ENCODE measurements at places on chromosomes 5 and 9.

- no peak for DNase-seq
Measured at GRCh38 chr5:167759057-167759821, 532.2 kb upstream of the WWC1 start.

DNA sequence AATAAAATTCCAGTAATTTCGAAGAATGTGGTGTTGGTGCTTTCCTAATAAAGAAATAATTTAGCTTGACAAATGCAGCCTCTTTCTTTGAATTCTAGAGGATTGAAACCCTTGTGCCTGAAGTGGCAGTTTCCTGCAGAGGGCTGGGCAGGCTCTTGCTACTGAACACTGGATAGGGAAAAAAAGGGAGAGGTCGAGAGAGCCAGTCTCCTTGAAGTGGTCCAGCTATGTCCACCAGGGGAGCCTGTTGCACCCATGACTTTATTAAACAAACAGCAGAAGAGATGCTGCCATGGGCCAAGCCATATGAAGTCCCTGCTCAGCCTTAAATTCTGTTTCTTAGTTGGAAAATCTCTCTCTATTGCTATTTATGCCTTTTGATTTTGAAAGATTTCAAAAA is 178.4 kb downstream of the SMARCA2 start:
- DNase-seq = no peak

DNA sequence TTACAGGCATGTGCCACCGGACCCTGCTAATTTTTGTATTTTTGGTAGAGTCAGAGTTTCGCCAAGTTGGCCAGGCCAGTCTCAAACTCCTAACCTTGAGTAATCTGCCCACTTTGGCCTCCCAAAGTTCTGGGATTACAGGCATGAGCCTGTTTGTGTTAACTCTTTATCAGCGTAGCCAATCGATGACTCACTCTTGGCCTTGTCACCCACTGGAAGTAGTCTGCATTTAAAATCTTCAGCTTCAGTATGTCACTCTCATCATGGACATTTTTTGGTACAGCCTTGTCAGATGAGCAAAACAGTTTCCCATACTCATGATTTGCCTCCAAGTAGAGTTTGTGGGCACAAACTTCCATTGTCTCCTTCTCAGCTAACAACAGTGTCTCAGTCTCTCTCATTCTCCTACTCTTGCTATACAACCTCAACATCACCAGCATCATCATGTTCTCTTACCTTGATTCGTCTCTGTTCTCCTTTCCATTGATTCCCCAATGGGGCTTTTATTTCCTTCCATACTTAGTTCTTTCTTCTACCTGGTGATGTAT is 22.5 kb downstream of the MUSK start:
- no peak for DNase-seq

GRCh38 chr9:89719202-89719601 is 114.4 kb downstream of the GADD45G start:
- no peak for DNase-seq

- DNase-seq = no peak
Measured at GRCh38 chr9:34573599-34574325, 15.8 kb downstream of the CNTFR start.

- no peak for DNase-seq
Measured at GRCh38 chr5:178502401-178503100, 87.6 kb downstream of the COL23A1 start.

- DNase-seq = no peak
Measured at GRCh38 chr5:157217289-157218024, 36.8 kb downstream of the ITK start.

DNA sequence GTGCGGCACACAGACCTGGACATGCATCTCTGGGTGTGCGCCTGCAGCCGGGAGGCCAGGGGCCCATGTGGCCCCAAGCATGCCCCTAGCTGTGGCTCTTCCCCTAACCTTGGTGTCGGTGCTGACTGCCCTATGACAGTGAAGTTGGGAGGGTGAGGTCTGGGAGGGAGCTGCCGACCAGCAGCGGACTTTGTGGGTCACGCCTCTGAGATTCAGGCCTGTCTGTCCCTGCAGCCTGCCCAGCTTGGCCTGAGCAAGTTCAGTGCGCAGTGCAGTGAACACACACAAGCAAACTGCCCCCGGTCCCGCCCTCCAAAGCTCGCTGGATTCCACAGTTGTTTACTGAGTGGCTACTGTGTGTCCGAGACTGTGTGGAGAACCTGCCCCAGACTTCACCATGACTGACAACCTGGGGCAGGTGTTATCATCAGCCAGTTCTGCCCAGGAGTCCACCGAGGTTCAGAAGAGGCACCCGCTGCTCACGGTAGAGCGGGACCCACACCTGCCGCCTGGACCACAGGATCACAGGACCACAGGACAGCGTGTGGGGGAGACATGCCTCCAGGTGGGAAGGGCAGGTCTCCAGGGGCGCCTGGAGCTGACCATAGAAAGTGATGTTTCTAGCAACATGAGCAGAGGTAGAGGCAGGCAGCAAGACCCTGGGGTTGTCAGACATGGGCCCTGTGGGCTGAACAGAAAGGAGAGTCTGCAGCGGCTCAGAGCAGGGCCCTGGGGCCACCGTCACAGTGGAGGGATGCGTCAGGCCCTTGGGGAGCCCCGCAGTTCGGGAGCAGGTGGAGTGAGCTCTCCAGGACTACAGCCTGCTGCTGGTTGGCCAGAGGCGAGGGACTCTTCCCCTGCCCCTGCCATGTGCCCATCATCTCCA is 105.1 kb downstream of the PHF2 start:
- no peak for DNase-seq

DNA sequence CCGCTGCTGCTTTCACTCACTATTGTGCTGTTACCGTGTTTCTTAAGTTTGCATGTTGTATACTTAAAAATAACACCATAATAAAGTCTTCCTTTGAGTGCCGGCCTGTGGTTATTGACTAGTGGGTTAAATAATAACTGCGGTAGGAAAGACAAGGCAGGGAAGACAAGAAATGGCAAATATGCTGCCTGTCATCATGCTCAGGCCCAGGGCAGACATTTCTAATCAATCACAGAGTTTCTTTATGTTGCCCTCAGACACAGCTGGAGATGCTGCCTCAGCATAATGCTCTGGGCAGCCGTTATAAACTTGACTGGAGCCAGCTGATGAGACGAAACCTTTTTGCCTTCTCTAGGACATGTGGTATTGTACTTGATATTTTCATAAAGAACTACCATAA is 215.0 kb downstream of the GAPVD1 start:
- no peak for DNase-seq

GRCh38 chr5:139794067-139794846 is 1.4 kb upstream of the PSD2 start:
- DNase-seq = no peak

GRCh38 chr9:32403567-32404260 is 19.3 kb downstream of the ACO1 start:
- no peak for DNase-seq

GRCh38 chr5:59496524-59497134 is 396.9 kb downstream of the PDE4D start:
- DNase-seq = no peak

DNA sequence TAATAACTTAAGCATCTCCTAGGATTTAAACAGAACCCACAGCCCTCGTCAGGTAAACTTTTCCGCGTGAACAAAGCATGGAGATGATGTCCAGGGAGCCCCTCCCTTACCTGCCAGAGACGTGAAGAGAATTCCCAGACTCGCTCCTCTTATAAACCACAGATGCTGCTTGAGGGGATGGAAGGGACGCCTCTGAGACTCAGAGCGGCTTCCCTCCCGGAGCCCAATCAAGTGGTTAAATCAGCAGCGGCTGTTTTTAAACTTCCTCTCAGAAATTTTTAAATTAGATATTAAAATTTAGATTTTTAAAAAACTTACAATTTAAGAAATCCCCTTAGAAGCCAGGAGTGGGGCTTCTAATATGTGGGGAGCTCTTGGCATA is 71.8 kb downstream of the RAPGEF1 start:
- DNase-seq = no peak

Measured in stimulated activated CD4-positive, alpha-beta T cell treated with anti-CD3 and anti-CD28 coated beads, Interleukin-15, amount 100 ng/mL, for 48 hours (primary cell).